ENCODE measurements at places on chromosomes 7 and 10.

DNA sequence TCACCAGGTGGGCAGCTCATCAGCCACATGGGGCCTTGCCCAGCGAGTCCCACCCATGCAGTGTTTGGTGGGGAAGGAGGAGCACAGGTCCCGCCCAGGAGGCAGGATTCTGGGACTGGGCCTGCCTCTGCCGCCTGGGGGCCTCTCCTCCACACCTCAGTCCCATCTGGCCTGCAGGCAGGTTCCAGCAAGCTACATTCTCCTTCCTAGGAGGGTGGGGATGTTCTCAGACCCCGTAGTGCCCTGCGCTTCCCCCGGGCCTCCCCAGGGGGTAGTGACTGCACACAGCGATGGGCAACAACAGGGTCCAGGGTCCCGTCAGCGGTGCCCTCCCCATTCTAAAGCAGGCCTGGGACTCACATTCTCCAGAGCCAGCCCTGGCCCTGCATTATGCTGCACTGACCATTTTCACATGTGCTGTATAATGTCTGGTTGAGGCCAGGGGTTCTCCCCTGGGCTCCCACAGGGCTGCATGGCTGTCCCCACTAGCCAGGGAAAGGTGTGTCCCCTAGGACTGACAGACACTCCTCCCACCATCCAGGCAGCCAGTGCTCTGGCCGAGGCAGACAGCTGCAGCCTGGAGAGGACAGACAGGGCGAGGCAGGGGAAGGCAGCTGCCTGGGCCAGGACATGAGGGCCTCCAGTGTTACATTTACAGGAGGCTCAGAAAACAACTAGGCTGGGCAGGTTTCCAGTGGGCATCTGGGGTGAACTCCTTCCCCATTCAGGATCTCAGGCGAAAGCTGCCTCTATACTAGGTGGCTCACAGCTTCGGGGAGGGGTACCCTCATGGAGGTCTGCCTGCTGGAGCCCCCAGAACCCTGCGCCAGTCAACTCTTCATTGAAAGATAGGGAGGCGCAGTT lies 9.3 kb downstream of the RASGEF1A start:
- DNase-seq, result no peak

DNA sequence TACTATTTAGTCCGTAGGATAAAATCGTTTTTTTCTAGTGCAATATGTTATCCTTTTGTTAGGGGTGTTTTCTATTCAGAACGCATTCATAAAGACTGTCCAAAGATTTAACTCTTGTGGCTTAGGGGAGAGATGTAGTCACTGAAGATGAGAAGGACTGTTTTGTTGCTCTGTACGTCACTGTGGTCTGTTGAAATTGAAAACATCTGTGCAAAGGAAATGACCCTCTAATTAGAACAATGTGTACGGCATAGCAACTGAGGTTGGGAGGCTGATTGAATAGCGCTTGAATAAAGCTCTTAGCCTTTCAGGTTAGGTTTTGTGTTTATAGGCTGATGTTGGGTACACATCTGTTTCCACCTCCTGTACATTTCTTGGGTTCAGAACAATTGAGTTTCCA lies 453.4 kb upstream of the AKR1E2 start:
- DNase-seq, result no peak

DNA sequence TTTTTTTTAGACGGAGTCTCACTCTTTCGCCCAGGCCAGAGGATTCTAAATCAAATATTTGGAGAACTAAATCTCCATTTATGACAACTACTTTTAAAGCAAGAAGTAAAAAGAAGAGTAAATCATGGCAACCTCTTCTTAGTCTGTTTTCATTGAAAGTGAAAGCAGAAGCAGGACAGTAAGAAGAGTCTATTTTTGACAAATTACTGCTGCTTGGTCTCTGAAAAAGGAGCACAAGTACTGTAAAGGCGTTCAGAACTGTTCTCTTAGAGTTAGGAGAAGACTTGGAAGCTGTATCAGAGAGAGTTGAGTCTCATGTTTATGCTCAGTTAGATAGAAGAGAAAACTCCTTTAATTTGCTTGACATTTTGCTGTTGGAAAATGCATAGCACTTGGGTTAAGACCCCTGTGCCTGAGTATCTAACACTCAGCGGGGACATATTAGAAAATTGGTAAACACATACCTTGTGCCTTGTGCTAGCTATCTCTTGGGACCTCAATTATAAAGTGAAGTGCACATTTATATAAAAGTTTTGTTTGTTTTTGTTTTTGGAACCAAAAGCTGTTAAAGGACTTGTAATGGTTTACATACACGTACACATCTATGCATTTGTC lies 433.0 kb downstream of the ANKRD7 start:
- no peak for DNase-seq

GRCh38 chr10:112526139-112526538 lies 79.1 kb downstream of the VTI1A start:
- DNase-seq, result peak; percentile 4

DNA sequence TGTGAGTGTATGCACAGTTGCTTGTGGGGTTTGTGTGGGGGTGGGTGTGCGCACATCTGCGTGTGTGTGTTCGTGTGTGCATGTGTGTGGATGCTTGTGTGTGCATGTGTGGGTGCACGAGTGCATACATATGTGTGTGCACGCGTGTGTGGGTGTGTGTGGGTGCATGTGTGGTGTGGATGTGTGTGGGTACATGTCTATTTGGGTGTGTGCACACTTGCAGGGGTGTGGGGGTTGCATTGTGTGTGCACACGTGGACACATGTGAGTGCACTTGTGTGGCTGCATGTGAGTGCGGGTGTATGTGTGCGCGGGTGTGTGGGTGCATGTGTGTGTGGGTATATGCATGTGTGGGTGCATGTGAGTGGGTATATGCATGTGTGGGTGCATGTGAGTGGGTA lies 73.7 kb downstream of the NKX6-2 start:
- no peak for DNase-seq

- no peak for DNase-seq
Observed at GRCh38 chr7:102918845-102919244, 6.0 kb downstream of the LRRC17 start.

GRCh38 chr7:34675749-34676374 lies 17.8 kb downstream of the NPSR1 start:
- peak; percentile 32 for DNase-seq

- no peak for DNase-seq
Observed at GRCh38 chr7:121397822-121398221, 1.7 kb upstream of the FAM3C start.

GRCh38 chr7:27840313-27840712 lies 100.4 kb downstream of the TAX1BP1 start:
- DNase-seq, result peak; percentile 12

GRCh38 chr10:29960261-29960660 lies 99.1 kb downstream of the JCAD start:
- DNase-seq, result no peak

GRCh38 chr7:112580717-112581435 lies 100.1 kb downstream of the LSMEM1 start:
- no peak for DNase-seq

DNA sequence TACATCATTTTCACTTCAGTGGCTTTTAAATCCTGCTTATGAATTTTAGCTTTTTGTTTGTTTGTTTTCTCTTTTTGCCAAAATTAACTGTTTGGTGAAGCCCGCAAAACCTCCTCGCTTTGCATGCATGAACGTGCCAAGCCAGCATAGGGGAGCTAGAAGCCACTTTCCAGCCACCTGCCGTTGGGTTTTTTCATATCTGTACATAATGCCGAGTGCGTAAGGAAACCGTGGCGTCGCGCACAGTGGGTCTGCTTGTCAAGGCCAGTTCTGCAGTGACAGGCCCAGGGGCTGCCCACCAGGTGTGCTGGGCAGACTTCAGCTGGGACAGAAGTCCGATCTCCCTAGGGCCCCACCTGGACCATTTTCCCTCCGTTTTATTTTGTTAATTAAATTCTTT lies 41.1 kb downstream of the WIPI2 start:
- DNase-seq, result no peak

DNA sequence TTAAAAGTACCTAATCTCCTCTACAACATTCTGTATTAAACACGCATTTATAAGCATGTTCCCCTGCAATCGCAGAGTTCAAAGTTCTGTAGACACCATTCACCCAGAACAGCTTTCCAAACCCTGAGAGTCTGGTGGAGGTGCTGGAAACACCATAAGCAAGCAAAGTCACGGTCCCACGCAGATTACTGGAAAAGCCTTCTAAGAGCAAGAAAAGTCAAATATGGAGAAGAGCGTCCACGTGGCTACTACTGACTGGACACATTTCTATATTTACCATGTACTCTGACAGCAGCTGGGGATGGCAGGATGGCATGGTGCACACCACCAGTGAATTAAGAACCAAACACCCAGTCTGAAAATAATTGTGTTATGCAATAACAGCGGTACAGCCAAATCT lies 97.7 kb downstream of the PARD3 start:
- DNase-seq, result no peak

DNA sequence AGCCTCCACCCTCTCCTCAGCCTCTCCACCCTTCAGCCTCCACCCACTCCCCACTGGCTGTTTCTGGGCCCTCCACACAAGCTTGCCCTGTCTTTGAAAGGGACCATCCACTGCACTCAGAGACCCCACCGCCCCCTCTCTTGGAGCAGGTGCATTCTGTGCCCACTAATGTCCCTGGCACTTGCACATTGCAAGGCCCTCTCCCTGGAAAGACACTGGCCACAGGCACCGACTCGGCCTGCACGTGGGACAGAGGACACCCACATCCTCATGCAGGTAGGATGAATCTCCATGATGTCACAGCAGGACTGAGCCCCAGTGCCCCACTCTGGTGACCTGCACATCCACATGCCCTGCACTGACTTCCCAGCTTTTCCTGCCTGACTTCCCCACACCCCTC lies 36.8 kb upstream of the EBF3 start:
- DNase-seq, result no peak

GRCh38 chr7:50793120-50793946 lies 10.6 kb upstream of the GRB10 start:
- peak; percentile 31 for DNase-seq

GRCh38 chr7:20312562-20312961 lies 18.1 kb upstream of the ITGB8 start:
- DNase-seq, result no peak

DNA sequence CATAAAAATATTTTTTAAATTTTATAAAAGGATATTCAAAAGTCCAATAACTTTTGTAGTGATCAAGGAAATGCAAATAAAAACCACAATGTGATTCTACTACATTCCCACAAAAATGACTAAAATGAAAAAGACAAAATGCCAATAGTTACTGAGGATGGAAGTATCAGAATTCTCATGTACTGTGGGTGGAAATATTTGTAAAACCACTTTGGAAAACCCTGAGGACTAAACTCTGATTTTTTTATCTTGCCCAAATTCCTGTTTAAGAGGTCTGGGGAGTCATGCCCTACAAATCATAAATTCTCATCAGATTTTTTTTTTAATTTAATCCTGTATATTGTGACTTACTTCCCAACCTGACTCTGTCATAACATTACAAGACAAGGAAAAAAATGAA lies 9.8 kb upstream of the SEMA3D start:
- DNase-seq, result no peak

- no peak for DNase-seq
Observed at GRCh38 chr10:49632406-49633317, 18.8 kb downstream of the CHAT start.

GRCh38 chr7:36154255-36155212 lies 1.5 kb downstream of the EEPD1 start:
- no peak for DNase-seq

DNA sequence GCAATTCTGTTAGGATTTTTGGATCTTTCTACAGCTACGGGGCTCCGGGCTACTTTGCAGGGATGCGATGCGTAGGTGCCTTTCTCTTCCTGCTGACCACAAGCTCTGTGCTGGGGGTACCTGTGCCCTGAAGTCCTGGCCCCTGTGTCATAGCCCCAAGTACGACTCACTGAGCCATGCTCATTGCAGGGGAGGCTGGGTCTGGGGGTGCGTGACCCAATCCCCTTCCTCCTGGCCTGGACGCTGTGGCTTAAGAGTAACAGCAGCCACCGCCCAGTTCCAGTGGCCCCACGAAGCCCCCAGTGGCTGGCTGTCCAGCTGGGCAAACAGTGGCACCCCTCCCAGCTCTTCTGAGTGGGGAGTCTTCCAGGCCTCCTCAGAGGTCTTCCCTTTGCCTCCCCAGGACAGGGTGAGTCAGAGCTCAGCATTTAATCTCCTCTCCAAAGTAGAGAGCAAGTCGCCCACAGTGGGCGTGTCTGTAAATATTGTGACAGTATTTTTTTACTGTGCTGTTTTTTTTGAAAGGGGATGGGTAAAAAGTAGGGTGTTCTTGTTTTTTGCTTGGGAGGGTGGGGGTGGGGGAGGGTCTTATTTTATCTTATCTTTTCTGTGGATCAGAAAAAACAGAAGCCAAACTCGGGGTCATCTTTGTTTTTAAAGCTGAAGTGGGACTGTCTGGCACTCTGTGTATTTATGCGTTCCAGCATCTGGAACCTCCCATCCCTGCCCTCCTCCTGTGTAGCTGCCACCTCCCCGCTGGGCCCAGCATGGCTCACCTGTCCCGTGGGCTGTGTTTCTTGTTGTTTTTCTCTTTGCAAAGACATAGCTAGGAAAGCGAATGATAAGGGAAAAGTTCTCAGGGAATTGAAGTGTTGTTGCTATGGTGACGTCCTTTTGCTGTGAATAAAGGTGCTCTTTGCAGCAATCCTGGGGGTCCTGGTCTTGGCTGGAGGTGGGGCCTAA lies 8.2 kb downstream of the LFNG start:
- peak; percentile 80 for DNase-seq

DNA sequence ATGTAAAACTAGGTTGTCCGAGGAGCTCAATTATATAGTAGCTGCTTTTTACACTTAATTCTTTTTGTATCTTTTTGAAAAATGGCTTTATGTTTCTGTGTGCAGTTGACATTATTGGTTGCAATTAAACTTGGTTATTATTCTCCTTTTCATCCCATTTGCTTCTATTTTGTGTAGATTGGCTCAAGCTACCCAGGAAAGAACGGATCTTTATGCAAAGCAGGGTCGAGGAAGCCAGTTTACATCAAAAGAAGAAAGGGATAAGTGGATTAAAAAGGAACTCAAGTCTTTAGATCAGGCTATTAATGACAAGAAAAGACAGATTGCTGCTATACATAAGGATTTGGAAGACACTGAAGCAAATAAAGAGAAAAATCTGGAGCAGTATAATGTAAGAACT lies 16.5 kb downstream of the SMC3 start:
- DNase-seq, result no peak

- peak; percentile 51 for DNase-seq
Observed at GRCh38 chr7:142303650-142304049, 45.8 kb upstream of the PRSS58 start.

GRCh38 chr7:148611692-148612091 lies 21.1 kb downstream of the C7orf33 start:
- DNase-seq, result no peak

GRCh38 chr7:118184565-118184940 lies 589 bp downstream of the LSM8 start:
- no peak for DNase-seq

DNA sequence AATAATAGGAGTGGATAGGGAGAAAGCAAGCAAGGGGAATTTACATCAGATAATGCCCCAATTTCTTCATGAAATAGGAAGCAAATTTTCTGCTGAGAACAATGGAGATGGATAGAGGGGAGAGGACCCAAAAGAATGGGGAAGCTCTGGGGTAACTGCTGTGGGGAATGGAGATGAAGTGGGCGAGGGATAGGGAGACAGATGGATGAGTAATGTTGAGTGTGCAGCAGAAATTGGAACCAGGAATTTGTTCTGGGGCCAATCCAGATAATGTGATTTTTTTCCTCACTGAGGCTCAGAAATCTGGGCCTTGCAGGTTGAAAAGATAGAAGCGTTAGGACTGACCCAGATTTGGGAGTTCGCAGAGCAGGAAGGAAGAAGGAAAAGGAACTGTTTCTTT lies 24.5 kb upstream of the MRC1 start:
- DNase-seq, result no peak

Measured in CD4-positive, alpha-beta T cell treated with Interleukin-2 at 100 ng/mL for 4 hours (primary cell).